AG04450 (cell line): ENCODE measurements at places on chromosomes 5 and 9. TPM values are rescaled to one million over a fixed set of nuclear protein-coding genes. Genes with fewer than 3 reads are reported as not detected.

The RLN1 gene
- 0.11 TPM in 1 of 2 replicates, not detected in the other for polyA plus RNA-seq

- no peak for DNase-seq
Measured at GRCh38 chr5:67561151-67561932, 364.7 kb upstream of the CD180 start.

- DNase-seq = no peak
Measured at GRCh38 chr9:31304576-31304975, 1079.9 kb upstream of the ACO1 start.

The IL31RA gene
- 1.5 and 1.9 TPM in 2 replicates for polyA plus RNA-seq
